ENCODE measurements at places on chromosomes 3 and 15. TPM values are rescaled to one million over a fixed set of nuclear protein-coding genes. Genes with fewer than 3 reads are reported as not detected.

FOXL2 gene
- total RNA-seq = not detected

RAB11A gene
- 123 TPM for total RNA-seq

GCNT3 gene
- 0.18 TPM for total RNA-seq

SPTSSB gene
- total RNA-seq = 78.0 TPM

CYP8B1 gene
- total RNA-seq = not detected

CX3CR1 gene
- total RNA-seq = not detected

TMEM108 gene
- total RNA-seq = not detected

UTS2B gene
- not detected for total RNA-seq

FNDC3B gene
- 56.3 TPM for total RNA-seq

KLF15 gene
- total RNA-seq = 0.12 TPM

PRSS50 gene
- not detected for total RNA-seq

LXN gene
- 332 TPM for total RNA-seq

ECE2 gene
- total RNA-seq = not detected

CPLX3 gene
- not detected for total RNA-seq

EPHA6 gene
- 1.8 TPM for total RNA-seq

TMC3 gene
- not detected for total RNA-seq

ZNF502 gene
- total RNA-seq = not detected

PLCB2 gene
- 1.3 TPM for total RNA-seq

PRICKLE2 gene
- 0.46 TPM for total RNA-seq

CPNE9 gene
- 0.07 TPM for total RNA-seq

CLDN18 gene
- total RNA-seq = not detected

CA12 gene
- 19.8 TPM for total RNA-seq

DUOXA2 gene
- not detected for total RNA-seq

ASB14 gene
- total RNA-seq = not detected

PLA2G4D gene
- 0.17 TPM for total RNA-seq

KLHL6 gene
- total RNA-seq = not detected

CAMK2N2 gene
- total RNA-seq = 1.2 TPM

ONECUT1 gene
- total RNA-seq = not detected

B3GALNT1 gene
- total RNA-seq = 125 TPM

TMEM115 gene
- 56.6 TPM for total RNA-seq

SMCO1 gene
- total RNA-seq = not detected

PRR23A gene
- total RNA-seq = not detected

AEN gene
- 81.3 TPM for total RNA-seq

MORC1 gene
- not detected for total RNA-seq

SAMMSON gene
- not detected for total RNA-seq

TGM5 gene
- total RNA-seq = not detected

CD86 gene
- total RNA-seq = not detected

SHF gene
- total RNA-seq = 2.2 TPM

EIF5A2 gene
- total RNA-seq = 11.1 TPM

SNRPN gene
- 131 TPM for total RNA-seq

TTC14 gene
- 17.2 TPM for total RNA-seq

CCR2 gene
- total RNA-seq = not detected

CASR gene
- total RNA-seq = not detected

SCAPER gene
- 3.6 TPM for total RNA-seq

INO80 gene
- 38.4 TPM for total RNA-seq

HTR3E gene
- not detected for total RNA-seq

GPR149 gene
- total RNA-seq = not detected

ISL2 gene
- total RNA-seq = 6.3 TPM

MCF2L2 gene
- 3.9 TPM for total RNA-seq

GOLGA6A gene
- total RNA-seq = not detected

All from PC-3 (cell line).